GM23338 (cell line): ENCODE measurements at places on chromosomes 5 and 9. TPM values are rescaled to one million over a fixed set of nuclear protein-coding genes. Genes with fewer than 3 reads are reported as not detected.
A peak's percentile ranks its signal among the peaks of the same experiment; 100 is the strongest.

- DNase-seq = no peak
Measured at GRCh38 chr5:157463621-157464518, 3.9 kb downstream of the NIPAL4 start.

DNA sequence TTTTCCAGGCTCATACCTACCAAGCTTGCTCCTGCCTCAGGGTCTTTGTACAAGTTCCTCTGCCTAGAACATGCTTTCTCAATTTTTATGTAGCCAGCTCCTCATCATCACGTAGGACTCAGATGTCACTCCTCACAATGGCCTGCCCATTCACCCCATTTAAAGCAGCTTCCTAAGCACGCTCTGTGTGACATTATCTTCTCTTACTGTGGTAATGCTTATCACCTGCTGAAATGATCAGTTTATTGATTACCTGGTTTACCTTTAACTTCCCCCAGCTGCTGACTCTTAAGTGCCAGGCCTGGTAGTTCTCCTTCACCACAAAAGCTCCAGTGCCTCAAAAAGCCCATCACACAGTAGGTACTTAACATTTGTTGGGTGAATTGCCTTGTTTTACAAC is 13.6 kb downstream of the FUBP3 start:
- DNase-seq = no peak

- DNase-seq = no peak
Measured at GRCh38 chr9:136507992-136508375, 25.1 kb upstream of the SEC16A start.

DNA sequence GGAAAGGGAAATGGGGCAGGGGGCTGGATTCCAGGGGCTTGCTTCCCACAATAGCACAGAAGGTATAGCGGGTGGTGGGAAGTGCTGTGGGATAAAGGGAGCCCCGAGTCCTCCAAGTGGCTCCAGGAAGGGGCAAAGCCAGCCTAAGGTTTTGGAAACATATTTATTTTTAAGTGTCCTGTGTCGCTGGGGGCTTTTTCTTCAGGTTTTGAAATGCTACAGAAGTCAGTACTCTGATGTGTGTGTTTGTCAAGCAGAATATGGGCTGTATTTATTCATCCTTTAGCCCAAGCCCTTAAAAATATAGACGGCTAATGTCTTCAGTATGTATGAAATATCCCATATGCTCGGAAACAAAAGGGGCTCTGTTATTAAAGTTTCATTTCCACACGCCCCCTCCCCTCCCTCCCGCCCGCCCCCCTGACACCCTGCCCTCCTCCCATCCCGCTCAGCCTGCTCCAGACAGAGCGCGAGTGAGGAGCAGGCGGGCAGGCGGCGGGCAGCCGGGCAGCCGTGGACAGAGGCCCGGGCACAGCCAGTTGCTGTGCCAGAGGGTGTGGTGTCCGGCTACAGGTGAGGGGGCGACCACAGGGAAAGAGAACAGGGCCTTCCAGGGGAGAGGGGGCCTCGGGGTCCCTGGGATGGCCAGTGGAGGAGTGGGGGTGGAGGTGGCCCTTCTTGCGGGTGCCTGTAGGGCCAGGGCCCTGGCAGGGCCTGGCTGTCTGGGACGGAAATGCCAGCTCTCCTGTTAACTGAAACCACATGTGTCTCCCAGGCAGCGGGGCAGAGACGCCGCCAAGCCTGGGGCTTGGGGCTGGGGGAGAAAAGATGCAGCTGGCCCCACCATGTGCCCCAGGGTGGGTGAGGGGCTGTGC is 39.6 kb upstream of the SYNPO start:
- DNase-seq = no peak

DNA sequence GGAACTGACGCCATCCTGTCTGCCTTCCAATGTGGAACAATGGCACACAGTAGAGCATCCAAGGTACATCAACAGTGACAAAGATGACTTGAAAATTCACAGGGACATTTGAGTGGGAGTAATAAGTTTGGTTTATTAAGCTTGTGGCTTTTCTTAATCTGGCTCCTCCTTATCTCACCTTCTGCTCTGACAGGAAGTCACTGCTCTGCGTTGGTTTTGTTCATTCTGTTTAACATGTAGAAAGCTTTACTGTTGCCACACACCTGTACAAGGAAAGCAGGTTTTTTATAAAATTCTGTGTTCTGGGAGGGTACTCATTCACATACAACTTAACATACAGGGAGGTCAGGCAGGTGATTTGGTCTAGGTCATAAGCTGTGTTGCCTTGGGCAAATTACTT is 1.6 kb upstream of the GZMK start:
- no peak for DNase-seq

DNA sequence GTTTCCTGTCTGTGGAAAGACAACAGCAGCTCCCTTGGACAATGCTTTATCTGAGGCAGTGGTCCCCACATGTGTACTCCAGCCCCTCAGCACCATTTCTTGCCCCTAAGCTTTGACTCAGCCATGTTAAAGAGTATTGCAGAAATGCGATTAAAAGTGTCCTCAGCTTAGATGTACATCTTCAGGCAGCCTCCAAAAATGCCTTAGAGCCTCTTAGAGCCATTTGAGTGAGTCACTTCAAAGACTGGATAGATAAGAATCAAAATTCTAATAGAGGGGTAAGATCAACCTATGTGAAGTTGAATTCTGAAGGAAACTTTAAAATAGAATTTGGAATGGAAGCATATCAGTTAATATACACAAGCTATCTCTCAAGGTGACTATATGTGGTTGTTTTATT is 296.3 kb downstream of the ADAMTS6 start:
- DNase-seq = no peak

DNA sequence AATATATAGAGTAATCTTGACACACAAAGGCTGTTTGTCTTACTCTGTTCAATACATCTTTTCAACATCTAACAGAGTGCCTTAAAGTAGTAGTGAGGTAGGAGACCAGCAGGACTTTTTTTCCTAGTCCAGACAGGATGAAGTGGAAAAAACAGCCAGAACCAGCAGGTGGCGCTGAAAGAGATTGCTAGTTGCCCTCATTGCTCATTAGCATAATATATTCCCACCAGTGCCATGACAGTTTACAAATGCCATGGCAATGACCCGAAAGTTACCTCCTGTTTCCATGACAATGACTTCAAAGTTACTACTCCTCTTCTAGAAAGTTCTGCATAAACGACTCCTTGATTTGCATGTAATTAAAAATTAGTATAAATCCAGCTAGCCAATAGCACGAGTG is 387.4 kb downstream of the ACTL7B start:
- DNase-seq = peak; percentile 82

DNA sequence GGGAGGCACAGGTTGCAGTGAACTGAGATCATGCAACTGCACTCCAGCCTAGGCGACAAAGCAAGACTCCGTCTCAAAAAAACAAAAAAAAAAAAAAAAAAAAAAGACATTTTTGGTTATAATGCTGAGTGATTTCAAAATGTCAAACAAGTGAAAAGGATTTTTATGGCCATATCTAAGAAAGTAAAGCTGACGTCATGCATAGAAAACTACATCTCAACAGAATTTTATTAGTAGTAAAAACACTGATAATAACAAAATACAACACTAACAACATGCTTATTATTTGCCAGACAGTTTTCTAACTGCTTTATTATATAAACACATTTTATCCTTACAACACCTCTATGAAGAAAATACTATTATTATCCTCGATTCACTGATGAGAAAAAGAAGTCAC is 833.0 kb upstream of the WWC1 start:
- no peak for DNase-seq

- DNase-seq = peak; percentile 32
Measured at GRCh38 chr5:118882666-118883065, 105.7 kb downstream of the DTWD2 start.

- DNase-seq = peak; percentile 46
Measured at GRCh38 chr9:109320331-109320741, 523 bp downstream of the EPB41L4B start.

DNA sequence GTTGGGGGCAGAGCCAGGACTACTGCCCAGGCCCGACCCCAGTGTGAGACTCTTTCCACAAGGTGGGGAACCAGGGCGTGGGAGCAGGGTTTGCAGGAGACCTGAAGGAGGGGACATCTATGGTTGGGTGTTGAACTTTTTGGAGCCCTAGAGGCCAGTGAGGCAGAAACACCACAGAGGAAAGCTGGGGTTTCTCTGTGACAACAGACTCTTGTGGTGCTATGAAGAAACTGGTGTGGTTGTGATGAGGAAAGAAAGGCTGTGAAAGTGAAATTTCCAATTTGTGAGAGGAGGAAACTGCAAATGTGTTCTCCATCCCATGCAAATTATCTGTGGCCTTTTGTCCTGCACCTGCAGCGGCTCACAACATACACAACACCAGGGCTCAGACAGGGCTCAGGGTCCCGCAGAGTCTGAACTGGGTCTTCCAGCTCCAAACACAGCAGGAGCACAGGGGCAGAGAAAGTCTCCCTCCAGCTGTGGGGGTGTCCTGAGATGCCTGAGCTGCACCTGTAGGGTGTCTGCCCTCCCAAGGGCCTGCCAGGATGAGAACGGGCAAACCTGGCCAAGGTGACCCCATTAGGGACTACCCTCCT is 51.4 kb upstream of the GRHPR start:
- DNase-seq = no peak

GRCh38 chr5:157610990-157611389 is 35.4 kb upstream of the ADAM19 start:
- no peak for DNase-seq

DNA sequence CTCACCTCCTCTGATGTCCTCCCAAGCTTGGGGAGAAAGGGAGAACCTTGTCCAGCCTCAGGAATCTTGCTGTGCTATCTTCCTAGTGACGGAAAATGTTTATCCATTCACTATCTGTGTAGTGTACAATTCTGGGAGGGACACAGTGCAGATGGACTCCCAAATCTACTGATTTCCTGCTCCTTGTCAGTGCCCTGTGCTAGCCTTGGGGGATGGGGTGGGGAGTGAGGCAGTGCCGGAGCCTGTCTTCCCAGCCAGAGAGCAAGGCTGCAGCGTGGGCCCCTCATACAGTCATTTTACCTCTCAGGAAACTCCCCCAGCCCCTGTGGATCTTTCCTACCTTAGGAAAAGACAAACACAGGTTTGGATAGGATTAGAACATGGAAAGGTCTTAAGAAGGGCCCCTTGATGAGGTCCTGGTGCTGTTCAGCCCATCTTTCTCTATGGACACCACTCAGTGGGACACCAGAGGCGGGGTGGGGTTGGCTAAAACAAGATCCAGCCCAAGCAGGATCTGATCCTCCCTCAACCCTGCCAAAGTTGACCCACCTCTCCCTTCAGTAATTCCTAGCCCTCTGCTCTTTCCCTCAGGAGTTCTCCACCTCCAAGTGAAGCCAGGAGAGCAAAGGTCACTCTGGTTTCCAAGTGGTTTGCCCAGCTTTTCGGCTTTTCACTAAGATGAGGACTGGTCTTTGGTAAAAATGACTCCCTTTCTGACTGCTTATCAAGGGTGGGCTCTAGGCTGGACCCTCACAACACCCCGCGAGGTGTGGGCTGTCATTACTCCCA is 3.4 kb downstream of the DOLK start:
- no peak for DNase-seq

DNA sequence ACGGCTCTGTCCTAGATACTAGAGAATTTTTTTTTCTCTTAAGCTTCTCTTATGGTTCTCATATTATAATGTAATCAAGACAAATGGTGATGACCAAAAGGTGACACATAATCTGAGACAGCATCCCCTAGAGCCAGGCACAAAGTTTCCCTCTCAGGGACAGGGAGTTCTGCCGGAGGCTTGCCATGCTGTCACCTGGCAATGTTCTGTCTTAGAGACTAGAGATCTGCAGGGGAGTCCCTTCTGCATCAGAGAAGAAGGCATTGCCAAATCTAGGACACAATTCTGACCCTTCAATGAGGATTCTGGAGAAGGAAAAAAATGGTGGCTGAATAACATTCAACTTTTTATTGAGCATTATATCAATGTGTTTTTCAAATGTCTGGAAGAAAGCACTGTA is 261.2 kb upstream of the TRPC7 start:
- no peak for DNase-seq

DNA sequence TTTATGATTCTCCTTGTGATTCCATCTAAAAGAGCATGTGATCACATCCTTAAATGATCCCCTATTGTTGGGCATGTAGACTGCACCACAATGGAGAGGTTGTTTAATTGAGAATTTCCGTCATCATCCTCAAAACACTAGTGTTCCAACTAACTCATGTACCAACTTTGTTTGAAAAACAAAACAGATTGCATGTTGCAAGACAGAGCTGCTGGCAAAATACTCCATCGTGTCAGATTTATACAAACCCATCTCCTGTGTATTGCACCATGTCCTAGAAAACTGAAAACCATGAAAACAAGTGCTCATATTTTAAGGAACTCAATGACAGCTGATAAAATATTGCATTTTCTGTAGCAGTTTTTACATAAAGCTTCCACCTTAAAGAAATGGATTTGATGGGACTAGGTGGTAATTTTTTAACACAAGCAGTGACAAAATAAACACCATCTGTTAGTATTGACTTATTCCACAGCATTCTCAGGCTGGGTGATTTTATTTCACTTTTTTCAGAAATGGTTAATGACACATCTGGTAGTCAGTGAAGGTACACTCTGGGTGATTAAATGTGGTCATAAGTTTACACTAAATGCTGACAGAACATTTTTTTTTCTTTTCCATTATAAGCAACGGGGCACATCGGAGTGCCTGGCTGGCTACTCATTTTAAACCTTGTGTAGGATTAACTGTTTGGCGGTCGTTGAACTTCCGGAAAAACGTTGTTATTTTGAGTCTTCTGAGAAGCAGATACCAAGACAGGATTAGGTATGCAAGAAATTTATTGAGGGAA is 602.9 kb upstream of the WWC1 start:
- DNase-seq = no peak

- peak; percentile 78 for DNase-seq
Measured at GRCh38 chr5:34490506-34491250, 165.4 kb upstream of the RAI14 start.

DNA sequence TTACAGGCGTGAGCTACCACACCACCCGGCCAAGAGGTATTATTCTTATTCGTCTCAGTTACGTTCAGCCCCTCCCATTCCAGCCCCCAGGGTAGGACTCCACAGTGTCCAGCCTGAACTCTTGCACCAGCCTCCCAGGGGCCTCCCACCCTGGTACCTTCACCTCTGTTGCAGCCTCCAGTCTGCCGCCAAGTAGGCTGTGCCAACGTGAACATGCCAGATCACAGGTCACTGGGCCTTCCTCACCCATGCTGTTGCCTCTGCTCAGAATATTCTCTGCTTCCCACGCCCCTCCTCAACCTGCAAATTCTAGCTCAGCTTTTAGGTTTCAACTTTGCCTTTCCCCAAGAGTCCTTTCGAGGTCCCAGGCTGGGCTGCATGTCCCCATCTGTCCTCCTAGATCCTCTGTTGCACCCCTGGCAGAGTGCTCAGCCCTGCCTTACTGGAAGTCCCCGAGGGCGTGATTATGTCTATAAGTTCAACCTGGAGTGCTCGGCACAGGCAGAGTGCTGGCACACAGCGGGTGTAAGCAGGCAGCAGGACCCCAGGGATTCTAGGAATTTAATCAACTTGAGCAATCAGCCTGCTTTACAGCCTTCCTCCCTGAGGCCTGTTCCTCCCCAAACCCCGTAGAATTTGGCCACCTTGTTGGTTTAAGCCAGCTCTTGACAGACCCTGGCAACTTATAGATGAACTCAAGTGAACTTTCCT is 13.1 kb upstream of the STXBP1 start:
- DNase-seq = no peak

PCDHGA9 gene
- 5.5 and 7.8 TPM in 2 replicates for total RNA-seq

AGXT2 gene
- total RNA-seq = not detected in 2 replicates

RORB gene
- 2.0 and 4.5 TPM in 2 replicates for total RNA-seq

RCL1 gene
- 41.2 and 44.1 TPM in 2 replicates for total RNA-seq

CRB2 gene
- 9.8 and 10.2 TPM in 2 replicates for total RNA-seq

NR5A1 gene
- total RNA-seq = 0.21 and 5.7 TPM in 2 replicates

SLC36A2 gene
- total RNA-seq = not detected in 2 replicates

DND1 gene
- 15.5 and 22.0 TPM in 2 replicates for total RNA-seq

PTGR1 gene
- 21.9 and 24.7 TPM in 2 replicates for total RNA-seq

TAF11L3 gene
- not detected in 2 replicates for total RNA-seq
